ENCODE measurements at places on chromosomes 2 and 18. TPM values are rescaled to one million over a fixed set of nuclear protein-coding genes. Genes with fewer than 3 reads are reported as not detected.

ITM2C gene
- 114 TPM for total RNA-seq

GAD1 gene
- not detected for total RNA-seq

FAM161A gene
- total RNA-seq: 2.9 TPM

- no peak for DNase-seq
- no peaks in the 10 kb centered on the region for H3K4me1 ChIP-seq
- H3K27me3 ChIP-seq: no peaks in the 10 kb centered on the region
- H3K36me3 ChIP-seq: peaks cover 24% of the 10 kb centered on the region
Measured at GRCh38 chr2:55530539-55531081, 11.1 kb downstream of the CFAP36 start.

DNA sequence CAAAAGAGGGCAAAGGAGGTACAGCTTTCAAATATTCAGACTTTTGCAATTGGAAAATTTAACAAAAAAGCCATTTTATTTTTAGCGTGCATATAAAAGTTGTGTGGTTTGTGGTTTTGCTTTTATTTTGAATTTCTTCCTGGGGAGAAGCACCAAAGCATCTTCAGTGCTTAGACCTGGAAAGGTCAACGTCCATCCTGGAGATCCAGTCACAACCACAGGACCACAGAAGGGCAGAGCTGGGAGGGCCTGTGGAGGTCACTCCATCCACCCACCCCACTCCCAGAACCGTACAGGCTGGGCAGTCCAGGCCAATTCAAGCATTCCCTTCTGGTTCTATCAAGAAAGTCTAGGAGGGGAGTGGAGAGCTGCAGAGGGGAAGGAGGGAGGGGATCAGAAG lies 43.8 kb downstream of the MPHOSPH10 start:
- H3K27ac ChIP-seq: no peak overlapping the region
- H3K36me3 ChIP-seq: no peaks in the 10 kb centered on the region
- H3K4me1 ChIP-seq: no peaks in the 10 kb centered on the region
- no peak overlapping the region for H3K4me3 ChIP-seq
- peaks cover 26% of the 10 kb centered on the region for H3K27me3 ChIP-seq

- no peak overlapping the region for H3K27ac ChIP-seq
- H3K4me1 ChIP-seq: no peaks in the 10 kb centered on the region
- H3K36me3 ChIP-seq: no peaks in the 10 kb centered on the region
- H3K4me3 ChIP-seq: no peak overlapping the region
- H3K27me3 ChIP-seq: peaks cover 36% of the 10 kb centered on the region
Measured at GRCh38 chr2:10894264-10894935, 17.3 kb upstream of the KCNF1 start.

DNA sequence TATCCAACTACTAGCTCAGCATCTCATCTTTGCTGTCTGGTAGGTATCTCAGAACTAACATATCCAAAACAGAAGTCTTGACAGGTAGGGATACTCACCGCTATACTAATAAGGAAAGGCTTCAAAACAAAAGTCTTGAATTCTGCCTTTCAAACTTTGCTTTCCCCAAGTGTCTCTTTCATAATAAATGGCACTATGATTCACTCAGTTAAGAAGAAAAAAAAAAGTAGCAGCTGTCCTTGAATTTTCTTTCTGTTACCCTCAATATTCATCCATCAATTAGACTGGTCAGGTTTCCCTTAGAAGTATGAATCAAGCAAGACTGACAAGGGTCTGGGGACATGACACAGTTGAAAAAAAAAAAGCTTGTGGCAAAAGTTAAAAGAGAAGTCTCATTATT lies 175.1 kb downstream of the GULP1 start:
- no peak overlapping the region for H3K4me3 ChIP-seq
- H3K27ac ChIP-seq: no peak overlapping the region
- H3K4me1 ChIP-seq: peaks cover 10% of the 10 kb centered on the region
- DNase-seq: no peak
- no peaks in the 10 kb centered on the region for H3K27me3 ChIP-seq

DNA sequence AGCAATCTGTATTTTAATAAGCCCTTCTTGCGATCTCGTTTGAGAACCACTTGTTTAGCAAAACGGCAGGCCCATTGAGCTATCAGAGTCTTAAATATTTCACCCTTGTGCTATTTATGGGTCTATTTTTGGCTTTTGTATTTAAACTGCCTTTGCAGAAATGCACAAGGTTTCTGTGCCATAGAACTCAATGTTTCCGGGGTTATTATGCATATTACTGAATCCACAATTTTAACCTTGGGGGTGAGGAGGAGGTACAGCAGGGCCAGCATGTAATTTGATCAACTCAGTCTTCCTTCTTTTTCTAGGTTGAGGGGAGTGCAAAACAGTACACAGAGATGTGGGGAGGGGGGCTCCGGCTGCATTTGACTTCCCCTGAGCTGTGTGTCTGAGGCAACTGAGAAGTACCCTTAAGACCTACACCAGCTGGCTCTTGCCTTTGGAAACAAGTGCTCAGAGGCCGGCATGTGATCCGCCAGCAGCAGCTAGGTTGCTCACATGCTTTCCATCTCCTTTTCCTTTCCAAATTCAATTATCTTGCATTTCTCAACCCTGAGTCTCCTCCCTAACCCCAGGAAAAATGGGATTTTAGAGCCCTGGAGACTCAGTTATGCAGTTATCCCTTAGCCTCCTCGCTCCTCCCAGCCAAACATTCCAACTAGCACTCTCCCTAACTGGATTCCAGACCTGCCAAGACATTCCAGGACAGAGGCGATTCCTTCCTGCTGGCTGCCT lies 103.0 kb downstream of the HNRNPLL start:
- H3K27ac ChIP-seq: no peak overlapping the region
- H3K27me3 ChIP-seq: no peaks in the 10 kb centered on the region
- DNase-seq: no peak
- H3K4me3 ChIP-seq: no peak overlapping the region
- peaks cover 14% of the 10 kb centered on the region for H3K4me1 ChIP-seq

All from chondrocyte (in vitro differentiated cells).